ENCODE measurements at places on chromosomes 12 and 14.

GRCh38 chr14:73770977-73771847 lies 57.0 kb upstream of the PNMA1 start:
- DNase-seq, result no peak

DNA sequence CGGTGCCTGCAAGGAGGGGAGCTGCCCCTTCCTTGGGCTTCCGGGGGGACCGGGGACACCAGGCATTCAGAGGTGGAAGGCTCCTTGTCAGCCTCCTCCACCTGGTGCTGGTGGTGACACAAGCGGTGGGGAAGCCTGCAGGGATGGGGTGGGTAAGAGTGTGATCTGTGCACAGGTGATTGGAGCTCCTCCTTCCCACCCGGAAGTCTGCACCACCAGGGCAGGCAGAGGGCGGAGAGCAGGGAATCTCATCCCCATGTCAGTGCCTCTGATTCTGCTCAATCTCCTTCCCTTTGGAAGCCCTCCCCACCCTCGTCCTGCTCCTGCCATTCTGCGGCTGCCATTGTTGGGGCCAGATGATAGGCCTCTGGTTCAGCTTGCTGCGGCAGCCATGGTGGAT lies 238.1 kb upstream of the CRY1 start:
- DNase-seq, result no peak

DNA sequence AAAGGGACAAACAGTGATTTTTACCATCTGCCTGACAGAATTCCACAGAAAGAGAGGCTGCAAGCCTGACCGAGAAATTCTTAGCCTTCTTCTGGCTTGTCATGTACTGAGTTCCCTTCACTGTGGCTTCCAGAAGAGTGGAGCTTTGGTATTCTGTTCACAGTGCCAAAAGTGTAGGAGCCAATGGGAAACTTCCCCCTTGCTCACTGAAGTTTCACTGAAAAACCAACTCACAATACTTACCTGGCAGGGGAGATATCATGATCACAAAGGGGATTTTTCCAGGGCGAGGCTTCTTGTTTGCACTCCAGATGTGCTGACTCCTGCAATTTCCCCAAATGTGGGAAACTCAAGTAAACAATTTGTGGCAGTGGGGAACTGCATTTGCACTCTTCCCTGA lies 31.7 kb upstream of the MMP19 start:
- DNase-seq, result no peak

DNA sequence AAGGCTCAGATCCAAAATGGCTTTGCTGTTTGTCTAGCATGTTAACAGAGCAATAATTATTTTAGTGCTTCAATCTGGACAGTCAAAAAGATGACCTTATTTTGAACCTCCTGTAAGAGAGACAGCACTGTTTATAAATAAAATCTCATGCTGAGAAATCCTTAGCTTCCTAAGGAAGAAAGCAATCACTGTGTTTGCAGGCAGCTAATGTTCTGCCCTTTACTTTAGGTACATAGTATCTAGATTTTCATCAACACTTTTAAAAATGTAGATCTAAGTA lies 105.3 kb downstream of the PRKD1 start:
- no peak for DNase-seq

DNA sequence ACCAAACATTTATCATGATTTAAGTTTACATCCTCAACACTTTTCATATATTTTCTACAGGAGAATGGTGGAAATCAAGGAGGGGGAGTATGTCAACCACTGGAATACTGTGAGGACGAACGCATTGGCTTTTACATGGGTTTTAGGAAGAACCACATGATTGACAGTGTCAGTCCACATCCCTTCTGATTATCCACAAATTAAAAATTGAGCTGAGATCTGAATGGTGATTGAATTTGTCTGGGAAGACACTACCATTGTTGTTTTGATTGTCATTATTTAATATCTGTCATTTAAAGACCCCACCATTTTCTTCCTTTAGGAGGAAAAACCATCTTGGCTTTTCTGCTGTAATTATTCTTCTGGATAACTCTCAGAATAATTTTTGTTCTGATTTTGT lies 31.3 kb upstream of the KLRF1 start:
- no peak for DNase-seq

- no peak for DNase-seq
These were observed 7.3 kb upstream of the FAM222A start for GRCh38 chr12:109706398-109706746.

GRCh38 chr12:2682296-2683251 lies 112.2 kb upstream of the FKBP4 start:
- DNase-seq, result no peak

DNA sequence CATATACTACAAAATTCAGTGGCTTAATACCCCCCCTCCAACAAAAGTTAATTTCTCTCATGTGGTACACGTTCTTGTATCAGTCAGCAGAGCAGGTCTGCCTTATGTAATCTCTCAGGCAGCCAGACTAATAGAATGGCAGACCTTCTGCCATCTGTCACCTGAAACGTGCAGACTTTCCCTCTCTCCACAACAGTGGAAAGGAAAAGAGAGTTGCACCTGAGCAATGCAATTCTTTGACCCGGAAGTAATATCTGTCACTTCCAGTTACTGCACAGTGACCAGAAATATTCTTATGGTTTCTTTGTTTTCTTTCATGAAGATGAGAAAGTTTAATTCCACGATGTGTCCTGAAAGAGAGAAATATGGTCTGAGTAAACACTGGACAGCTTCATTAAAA lies 14.4 kb downstream of the KERA start:
- DNase-seq, result no peak

DNA sequence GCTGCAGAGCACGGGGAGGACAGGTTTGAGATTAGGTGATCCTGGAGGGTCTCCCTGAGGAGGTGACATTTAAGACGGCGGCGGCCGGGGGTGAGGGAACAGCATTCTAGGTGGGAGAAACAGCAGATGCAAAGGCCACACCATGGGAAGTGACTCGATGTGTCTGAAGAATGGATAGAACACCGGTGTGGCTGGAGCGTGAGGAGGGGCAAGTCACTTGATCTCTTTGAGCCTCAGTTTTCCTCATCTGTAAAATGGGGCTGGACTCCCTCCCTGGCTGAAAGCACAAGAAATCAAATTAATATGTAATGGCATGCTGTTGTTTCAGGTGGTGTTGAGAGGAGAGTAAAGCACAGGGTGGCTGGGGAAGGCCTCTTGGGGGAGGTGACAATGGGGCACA lies 10.0 kb upstream of the NCOR2 start:
- no peak for DNase-seq
